HuH-7.5 (cell line): ENCODE measurements at places on chromosomes 3 and 15.

- no peak for DNase-seq
These were observed 208.6 kb downstream of the NFKBIZ start for GRCh38 chr3:102057781-102058421.

DNA sequence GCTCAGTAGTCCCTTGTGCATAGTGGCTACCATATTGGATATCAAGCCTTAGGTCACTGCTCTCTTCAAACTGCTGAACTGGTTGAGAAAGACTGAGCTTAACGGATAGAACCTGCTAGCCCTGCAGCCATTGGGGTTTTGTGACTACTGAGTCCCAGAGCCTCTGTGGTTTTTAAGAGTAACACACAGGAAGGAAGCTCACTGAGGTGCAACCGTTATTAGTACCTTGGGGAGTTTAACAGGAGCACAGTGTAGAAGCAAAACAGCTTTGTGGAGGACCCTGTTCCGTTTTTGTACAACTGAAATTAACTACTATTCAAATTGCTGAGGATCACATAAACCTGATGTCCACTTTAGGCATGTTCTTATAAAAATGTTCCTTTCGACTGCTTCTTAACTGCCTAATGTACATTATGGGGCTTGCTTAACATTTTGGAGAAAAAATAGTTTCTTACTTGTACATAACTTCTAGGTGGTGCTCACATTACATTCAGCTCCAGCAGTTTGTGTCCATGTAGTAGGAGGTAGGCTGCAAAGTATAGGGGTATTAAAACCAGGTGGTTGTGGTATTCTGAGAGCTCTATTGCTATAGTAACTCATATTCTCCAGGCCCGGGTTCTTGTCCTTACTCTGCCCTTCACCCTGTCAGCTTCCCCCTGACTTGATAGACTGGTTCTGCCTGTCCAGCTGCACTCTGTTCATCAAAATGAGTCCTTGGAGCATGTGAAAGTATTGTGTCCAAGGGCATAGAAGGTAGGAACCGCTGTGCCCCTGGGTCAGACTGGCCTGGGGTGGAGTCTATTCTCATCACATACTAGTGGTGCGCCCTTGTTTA, 17.3 kb downstream of the PXK start:
- no peak for DNase-seq

DNA sequence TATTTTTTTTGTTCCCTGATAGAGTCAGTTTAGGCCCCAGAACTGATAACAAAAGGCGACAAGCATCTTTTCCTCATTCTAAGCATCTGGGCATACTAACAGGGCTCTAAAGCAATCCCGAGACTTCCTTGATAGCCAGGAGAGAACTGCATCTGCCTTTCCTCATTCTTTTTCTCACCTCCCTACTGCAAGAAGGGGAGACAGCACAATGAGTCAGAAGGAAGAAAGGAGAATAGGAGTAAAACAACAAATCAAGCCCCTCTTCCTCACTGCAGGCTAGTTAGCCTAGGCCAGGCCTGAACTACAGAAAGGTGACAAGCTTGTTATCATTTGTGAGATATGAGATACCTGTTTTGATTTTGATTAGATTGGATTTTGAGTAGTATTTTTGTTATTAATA, 97.9 kb downstream of the NAALADL2 start:
- DNase-seq, result no peak

- DNase-seq, result no peak
These were observed 17.4 kb downstream of the SH3BP5 start for GRCh38 chr3:15315003-15315402.

DNA sequence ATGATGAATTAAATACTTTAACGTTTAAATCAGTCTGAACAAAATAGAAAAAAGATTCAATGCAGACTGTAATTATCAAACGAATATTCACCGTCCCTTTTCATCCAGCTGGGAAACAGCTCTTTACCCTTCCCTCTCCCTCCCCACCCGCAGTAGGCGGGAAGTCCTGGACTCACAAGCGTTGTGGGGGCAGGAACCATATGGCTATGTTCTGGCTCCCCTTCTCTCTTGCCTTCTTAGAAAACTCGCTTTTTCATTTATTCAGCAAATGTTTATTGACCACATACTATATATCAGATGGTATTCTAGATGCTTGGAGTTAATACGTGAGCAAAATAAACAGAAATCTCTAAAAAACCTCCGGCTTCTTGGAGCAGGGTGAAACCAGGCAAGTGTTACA, 715 bp upstream of the SCAPER start:
- no peak for DNase-seq

DNA sequence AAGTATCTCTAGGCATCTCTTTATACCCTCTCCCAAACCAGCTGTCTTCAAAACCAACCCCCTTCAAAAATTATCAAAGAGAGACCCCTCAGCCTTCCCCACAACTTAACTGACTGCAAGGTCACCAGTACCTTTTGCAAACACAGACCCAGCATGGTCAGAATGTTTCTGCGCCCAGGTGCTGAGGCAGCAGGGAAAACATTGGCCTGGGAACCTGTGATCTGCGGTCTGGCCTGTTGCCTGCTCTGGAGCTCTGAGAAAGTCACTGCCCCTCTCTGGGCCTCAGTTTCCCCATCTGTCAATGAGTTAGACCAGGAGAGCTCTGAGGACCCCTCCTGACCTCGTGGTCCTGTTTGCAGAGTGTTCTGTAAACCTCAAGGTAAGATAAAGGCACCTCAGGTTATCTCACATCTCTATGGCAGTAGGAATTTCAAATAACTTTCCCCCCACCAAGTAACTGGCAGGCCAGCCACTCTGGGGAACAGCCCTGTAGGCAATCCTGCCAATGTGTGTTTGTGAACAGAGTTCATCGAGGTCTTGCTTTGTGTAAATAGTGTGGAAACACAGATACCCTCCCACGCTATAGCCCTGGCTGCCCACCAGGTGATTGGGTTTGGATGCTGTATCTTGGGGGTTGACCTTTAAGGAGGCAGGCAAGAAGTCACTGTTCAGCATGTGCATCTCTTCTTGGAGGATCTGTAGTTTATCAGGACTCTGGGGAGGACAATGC, 50.0 kb upstream of the SMAD6 start:
- DNase-seq, result peak; percentile 77

GRCh38 chr3:181610973-181611265, 100.8 kb upstream of the SOX2 start:
- DNase-seq, result no peak

- no peak for DNase-seq
These were observed 148.2 kb downstream of the CHSY1 start for GRCh38 chr15:101103598-101103997.

DNA sequence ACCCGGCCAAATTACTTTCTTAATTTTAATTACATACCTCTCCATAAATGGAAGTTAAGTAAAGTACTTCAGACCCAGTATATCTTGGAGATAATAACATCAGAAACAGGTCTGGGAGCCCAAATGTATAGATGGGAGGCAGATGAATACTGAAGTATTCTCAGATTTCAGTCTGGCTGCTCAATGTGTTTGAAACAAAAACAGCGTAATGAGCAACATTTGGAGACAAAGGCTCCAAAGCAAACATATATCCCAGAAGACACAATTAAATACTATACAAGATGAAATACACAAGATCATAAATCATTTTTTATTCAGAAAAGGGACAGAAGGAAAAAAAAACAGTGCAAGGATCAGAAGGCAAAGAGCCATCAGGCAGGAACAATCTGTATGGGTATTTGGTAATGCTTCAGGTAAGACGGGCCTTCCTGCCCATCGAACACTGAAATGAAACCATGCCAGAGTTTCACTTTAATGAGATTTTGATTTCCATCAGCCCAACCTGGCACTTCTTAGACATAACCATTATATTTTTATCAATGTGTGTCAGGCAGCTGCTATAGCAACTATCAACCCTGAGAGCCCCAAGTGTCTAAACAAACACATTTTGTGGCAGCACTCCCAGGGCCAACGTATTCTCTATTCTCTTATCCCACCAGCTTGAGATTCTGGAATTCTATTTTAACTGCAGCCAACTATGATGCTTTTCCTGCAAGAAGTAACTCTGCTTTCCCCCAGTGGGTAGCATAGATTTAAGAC, 210.8 kb downstream of the STT3B start:
- DNase-seq, result no peak

GRCh38 chr3:10600726-10601125, 95.3 kb upstream of the ATP2B2 start:
- DNase-seq, result no peak

DNA sequence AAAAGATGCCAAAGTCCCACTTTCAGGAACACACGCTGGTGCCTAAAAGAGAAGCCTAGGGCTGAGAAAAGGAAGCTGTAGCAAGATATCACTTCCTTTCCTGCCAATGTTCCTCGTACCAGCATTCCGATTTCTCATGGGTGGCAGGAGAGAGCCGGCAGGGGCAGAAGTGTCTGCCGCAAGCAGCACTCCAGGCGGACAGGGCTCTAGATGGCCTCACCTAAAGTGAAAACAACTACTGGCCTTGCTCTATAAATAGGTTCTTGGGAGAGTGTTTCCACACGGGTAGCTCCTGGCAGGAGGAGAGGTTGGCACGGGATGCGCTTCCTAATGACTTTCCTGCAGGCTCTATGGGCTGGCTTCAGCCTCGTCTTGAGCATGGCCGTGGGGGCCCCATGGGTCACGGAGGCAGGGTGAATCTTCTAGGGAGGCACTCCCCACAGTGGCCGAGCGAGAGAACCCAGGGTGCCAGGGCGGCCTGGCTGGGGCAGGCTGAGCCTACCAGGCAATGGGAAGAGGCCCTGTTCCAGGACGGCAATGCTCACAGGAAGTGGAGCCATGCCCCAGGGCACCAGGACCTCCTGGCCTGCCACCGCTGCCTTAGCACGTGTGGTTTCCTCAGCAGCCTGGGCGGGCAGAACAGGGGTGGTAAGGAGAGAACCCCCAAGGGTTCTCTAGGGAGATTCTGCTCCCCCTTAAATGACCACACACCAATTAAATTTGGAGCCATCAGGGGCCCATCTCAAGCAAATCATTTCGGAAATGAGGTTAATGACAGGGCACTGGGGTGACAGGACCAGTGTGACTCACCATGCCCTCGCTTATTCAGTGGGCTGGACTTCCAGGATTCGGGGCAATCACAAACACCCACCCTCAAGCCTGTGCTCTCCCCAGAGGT, 14.6 kb upstream of the DUSP7 start:
- no peak for DNase-seq

DNA sequence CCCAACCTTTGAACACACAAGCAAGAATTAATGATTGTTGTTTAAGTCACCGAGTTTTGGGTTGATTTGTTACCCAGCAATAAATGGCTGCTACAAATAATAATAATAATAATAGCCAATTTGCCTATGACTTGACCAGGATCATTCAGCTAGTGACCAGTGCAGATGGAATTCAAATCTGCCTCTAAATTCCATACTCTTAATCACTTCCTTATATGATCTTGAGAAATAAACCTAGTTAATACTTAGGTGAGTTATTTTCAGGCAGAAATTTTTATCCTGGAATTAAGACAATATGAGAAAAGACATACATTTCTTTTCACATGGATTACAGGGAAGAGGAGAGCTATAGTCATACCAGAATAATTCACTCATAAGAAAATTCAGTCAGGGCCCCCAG, 116.0 kb upstream of the GALNT15 start:
- no peak for DNase-seq

- no peak for DNase-seq
These were observed 20.1 kb upstream of the SFMBT1 start for GRCh38 chr3:53065841-53066480.

DNA sequence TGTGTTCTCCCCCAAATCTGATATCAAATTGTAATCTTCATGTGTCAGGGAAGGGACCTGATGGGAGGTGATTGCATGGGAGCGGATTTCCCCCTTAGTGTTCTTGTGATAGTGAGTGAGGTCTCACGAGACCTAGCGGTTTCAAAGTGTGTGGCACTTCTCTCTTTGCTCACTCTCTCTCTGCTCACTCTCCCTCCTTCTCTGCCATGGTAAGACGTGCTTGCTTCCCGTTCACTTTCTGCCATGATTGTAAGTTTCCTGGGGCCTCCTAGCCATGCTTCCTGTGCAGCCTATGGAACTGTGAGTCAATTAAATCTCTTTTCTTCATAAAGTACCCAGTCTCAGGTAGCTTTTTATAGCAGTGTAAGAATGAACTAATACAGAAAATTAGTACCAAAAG, 30.6 kb upstream of the OR5H6 start:
- no peak for DNase-seq

DNA sequence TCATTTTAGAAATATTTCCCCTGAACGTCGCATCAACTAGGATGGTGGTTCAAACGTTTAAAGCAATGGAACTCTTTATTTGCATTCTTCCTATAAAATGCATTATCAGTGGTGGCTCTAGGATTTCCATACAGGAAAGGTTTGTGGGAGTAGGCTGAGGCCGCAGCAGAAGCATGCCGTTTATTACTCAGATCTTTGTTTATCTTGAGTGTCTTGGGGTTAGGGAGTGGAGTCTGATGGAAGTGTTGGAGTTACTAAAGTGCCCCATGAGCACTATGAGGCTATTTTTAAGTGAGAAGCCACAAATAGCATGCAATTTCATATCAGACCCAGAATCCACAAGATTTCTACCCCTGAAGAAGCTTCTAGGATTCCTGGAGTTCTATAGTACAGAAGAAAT, 26.2 kb downstream of the ATOSA start:
- no peak for DNase-seq

DNA sequence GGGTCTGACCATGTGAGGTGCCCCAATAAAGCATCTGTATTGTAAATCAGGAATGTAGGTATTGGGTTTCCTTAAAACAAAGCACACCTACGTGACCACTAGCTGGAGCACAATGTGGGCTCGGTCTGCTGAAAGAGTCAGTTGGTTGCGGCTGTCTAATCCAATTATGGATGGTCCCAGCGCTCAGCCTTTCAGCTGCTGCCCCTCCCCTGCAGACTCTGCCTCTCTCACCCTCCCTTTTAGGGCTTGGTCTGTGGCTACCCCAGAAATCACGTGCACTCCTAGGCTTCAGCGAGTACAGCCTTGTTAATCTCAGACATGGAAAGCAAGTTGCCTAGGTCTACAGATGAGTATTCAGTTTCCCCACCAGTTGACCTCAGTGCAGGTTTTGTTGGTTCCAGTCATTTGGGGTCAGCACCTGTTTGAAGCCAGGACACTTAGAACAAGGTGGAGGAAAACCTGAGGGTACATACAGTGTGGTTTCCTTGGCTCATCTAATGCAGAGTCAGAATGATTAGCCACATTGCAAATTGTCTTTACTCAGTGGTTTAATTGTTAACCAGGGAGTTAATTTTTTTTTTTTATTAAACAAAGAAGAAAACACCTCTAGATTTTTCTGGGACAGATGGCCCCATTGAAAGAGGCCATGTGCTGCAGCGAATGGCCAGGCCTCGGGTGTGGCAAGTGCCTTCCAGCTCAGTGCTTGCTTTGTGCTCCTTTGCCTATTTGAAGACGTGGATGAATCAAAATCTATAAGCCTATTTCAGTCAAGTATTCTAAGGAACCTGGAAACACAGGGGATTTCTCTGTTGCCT, 137.7 kb downstream of the IGF1R start:
- DNase-seq, result no peak

GRCh38 chr3:30753766-30754165, 140.7 kb downstream of the GADL1 start:
- DNase-seq, result no peak

DNA sequence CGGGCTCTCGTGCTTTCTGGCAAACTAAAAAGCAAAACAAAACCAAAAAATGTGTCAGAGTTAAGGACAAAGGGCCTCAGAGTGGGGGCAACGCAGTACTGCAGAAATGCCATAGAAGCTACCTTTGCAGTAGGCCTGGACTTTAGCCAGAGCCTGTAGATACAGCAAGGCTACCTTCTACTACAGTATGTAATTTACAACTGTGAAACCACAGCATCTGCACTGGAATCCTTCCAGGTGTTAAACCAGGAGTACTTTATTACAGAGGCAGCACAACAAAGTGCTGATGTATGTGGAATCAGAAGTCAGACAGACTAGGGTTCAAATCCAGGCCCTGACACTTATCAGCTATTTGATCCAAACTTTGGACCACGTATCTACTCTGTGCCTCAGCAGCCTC, 34.9 kb downstream of the RUBCN start:
- DNase-seq, result no peak
